BJ (cell line): ENCODE measurements at places on chromosomes 1 and 21.

DNA sequence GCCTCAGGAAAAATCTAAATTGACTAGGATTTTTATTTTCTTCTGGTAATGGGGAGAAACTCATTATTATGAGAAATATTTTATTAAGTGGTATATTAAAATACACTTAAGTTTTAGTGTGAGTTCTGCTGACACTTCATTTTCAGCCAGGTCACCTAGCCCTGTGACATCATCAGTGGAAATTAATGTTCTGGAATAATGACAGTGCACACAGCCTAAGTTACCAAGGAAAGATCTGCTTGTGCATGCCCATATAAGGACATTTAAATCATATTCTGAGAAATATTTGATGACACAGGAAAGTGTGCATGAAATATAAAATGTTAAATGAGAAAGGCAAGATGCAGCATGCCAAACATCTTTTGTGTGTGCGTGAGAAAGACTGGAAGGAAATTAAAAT is 102.0 kb downstream of the KIF14 start:
- DNase-seq: no peak

GRCh38 chr1:94119796-94120569 is 965 bp downstream of the ABCA4 start:
- no peak for DNase-seq

- no peak for DNase-seq
Observed at GRCh38 chr1:28917757-28918118, 3.4 kb downstream of the EPB41 start.

- peak; percentile 15 for DNase-seq
Observed at GRCh38 chr1:40338745-40339419, 21.8 kb upstream of the COL9A2 start.

DNA sequence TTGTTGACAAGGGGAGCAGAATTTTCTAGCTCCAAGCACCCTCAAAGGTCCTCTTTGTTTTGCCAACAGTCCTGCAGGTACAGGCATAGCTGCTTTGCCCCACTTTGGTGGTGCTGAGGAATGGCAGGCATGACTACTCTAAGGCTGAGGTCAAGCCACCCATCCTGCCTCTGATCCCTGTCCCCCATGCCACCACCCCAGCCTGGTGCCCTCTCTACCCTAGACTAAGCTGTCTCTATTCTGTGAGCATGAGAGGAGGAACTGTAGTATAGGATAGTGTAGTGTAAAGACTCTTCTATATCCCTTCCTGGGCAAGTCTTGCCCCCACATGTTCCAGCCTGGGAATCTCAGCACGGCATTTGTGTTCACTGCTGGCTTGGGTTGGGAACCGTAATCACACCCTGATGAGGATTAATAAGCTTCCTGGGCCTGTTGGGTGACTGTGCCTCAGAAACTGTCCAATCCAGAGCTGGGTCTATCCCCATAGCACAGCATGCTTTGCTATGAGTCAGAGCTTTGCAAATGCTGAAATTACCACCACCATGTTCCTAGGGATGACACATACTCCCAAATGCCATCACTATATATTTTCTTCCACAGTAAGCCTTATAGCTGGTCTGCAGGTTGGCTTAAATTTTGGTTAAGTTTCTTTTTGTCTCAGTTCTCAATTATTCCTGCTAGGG is 105.7 kb upstream of the PPP2R5A start:
- DNase-seq: peak; percentile 74

DNA sequence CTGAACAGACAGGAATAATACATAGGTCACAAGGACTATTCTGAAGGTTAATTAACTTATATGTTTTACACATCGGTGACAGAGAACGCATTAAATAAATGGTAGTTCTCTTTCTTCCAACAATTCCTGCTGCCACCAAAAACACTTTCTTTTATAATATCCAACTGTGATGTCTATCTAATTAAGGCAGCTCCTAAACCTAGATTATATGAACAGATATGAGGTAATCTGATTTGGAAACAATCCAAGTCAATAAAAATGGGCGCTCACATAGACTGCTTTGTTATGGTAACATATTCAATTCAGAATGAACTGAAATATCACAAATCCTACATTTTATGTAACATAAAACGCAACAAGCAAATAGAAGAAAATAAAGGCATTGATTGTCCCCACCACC is 16.0 kb downstream of the CYYR1 start:
- no peak for DNase-seq

- no peak for DNase-seq
Observed at GRCh38 chr1:235486321-235486720, 17.9 kb downstream of the B3GALNT2 start.

DNA sequence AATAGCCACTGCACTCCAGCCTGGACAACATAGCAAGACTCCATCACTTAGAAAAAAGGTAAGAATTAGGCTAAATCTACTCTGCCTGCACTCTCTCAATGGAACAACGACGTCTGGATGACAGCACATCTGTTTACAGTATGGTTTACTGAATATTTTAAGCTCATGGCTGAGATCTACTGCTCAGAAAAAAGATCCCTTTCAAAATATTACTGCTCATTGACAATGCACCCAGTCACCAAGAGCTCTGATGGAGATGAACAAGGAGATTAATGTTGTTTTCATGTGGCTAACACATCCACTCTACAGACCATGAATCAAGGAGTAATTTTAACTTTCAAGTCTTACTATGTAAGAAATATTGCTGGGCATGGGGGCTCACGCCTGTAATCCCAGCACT is 58.0 kb downstream of the SLC27A3 start:
- DNase-seq: no peak

- DNase-seq: no peak
Observed at GRCh38 chr1:61102041-61102440, 19.7 kb downstream of the NFIA start.

- DNase-seq: no peak
Observed at GRCh38 chr1:6065093-6065858, 19.6 kb downstream of the KCNAB2 start.

DNA sequence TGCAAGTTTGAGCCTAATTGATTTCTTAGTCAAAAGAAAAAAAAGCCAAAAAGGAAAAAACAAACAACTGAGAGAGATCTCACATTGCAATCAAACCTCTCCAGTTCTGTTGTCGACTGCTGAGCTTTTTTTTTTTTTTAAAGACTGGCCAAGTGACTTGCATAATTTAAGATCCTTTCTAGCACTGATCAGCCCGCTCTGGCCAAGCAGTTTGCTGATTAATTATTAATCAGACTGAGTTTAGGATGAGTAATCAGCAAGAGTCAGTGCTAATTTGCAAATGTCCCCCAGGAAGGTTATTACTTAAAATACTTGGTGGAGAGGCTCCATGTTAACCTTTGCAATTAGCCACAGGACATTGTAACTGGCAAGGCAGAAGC is 39.3 kb downstream of the HMGB4 start:
- peak; percentile 9 for DNase-seq

GRCh38 chr1:43688594-43689000 is 18.7 kb upstream of the ST3GAL3 start:
- no peak for DNase-seq

DNA sequence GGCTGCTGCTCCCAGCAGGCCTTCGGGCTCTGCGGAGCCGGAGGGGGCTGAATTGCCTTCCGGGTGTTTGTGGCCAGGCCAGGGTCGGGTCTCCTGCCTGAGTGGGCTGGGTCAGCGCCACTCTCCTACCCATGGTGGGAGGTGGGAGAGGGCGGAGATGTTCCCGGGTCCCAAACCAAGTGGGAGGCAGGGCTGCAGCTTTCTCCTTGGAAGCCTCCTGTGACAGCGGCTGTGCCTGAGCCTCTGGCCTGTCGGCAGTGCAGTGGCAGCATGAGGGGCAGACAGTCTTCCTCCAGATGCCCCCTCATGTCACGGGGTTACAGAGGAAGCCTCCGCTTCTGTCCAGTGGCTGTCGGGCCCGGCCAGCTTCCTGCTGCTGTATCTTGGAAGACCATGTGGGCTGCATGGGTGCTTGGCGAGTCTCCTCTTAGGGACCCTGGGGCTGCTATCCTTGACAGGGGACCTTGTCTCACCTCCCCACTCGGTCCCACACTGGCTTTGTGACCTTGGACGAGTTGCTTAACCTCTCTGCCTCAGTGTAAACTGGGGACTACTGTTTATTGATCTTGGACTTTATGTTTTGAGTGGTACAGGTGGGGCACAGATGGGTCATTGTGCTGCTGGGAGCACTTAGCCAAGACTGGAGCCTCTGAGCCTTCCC is 4.3 kb downstream of the SKI start:
- no peak for DNase-seq

DNA sequence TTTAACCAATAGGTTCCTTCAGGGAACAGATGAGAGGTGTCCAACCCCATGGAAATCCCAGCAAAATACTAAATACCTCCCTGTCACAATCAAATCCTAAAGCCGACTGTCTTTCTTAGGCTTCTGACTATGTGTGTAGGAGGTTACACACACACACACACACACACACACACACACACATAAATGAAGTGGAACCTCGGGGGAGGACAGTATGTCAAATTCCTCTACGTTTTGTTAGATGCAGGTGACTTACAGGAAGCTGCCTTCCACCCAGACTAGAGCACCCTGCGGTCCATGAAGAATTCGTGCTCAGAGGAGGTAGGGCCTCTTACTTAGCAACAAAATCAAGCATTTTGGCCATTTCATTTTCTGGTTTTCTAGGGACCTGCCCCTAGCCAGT is 16.4 kb downstream of the RSPH1 start:
- no peak for DNase-seq
